ENCODE measurements at places on chromosomes 3 and 15. TPM values are rescaled to one million over a fixed set of nuclear protein-coding genes. Genes with fewer than 3 reads are reported as not detected.

NR1I2 gene
- total RNA-seq, result not detected

CTDSPL2 gene
- total RNA-seq, result 53.7 TPM

CNTN6 gene
- not detected for total RNA-seq

PYGO1 gene
- total RNA-seq, result 19.9 TPM

LRRC3B gene
- total RNA-seq, result 0.31 TPM

BHLHE40 gene
- total RNA-seq, result 46.0 TPM

GLDN gene
- total RNA-seq, result 5.0 TPM

SLCO2A1 gene
- 12.0 TPM for total RNA-seq

CCR8 gene
- total RNA-seq, result not detected

CHRD gene
- 27.4 TPM for total RNA-seq

PLA2G4B gene
- total RNA-seq, result 3.9 TPM

ITIH3 gene
- 9.7 TPM for total RNA-seq

GOLGA6L26 gene
- total RNA-seq, result not detected

SAMD7 gene
- total RNA-seq, result not detected

RLBP1 gene
- not detected for total RNA-seq

NME9 gene
- 0.47 TPM for total RNA-seq

KCNH8 gene
- total RNA-seq, result 0.62 TPM

CAMKV gene
- not detected for total RNA-seq

CPLX3 gene
- total RNA-seq, result not detected

C2CD4A gene
- total RNA-seq, result 0.40 TPM

ARPIN gene
- 20.9 TPM for total RNA-seq

RBP2 gene
- total RNA-seq, result not detected

CAND2 gene
- total RNA-seq, result 29.9 TPM

LRRIQ4 gene
- total RNA-seq, result not detected

TMEM40 gene
- total RNA-seq, result not detected

SKIL gene
- total RNA-seq, result 39.6 TPM

WDR49 gene
- total RNA-seq, result 1.6 TPM

FRMD5 gene
- 0.47 TPM for total RNA-seq

SNX33 gene
- total RNA-seq, result 47.3 TPM

TRPM1 gene
- not detected for total RNA-seq

MST1R gene
- 2.5 TPM for total RNA-seq

SCG5 gene
- total RNA-seq, result 0.87 TPM

KLHL40 gene
- total RNA-seq, result not detected

EMC7 gene
- 34.6 TPM for total RNA-seq

CCDC191 gene
- 3.5 TPM for total RNA-seq

All from gastroesophageal sphincter (tissue), 4 donors.